ENCODE measurements at places on chromosomes 7 and 10.

DNA sequence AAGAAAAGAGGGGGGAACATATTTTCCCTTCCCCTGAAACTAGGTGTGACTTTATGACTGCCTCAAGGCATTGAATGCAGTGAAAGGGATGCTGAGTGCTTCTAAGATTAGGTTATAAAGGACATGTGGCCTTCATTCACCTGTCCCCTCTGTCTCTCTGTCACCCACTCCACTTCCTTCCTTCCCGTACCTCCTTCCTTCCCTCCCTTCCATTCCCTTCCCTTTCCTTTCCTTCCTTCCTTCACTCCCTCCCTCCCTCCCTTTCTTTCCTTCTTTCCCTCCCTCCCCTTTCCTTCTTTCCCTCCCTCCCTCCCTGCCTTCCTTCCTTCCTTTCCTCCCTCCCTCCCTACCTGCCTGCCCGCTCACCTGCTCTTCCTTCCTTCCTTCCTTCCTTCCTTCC, 4.5 kb upstream of the ZKSCAN1 start:
- no peak for DNase-seq

- peak; percentile 95 for DNase-seq
Observed at GRCh38 chr10:83274088-83274487, 865.2 kb upstream of the GHITM start.

DNA sequence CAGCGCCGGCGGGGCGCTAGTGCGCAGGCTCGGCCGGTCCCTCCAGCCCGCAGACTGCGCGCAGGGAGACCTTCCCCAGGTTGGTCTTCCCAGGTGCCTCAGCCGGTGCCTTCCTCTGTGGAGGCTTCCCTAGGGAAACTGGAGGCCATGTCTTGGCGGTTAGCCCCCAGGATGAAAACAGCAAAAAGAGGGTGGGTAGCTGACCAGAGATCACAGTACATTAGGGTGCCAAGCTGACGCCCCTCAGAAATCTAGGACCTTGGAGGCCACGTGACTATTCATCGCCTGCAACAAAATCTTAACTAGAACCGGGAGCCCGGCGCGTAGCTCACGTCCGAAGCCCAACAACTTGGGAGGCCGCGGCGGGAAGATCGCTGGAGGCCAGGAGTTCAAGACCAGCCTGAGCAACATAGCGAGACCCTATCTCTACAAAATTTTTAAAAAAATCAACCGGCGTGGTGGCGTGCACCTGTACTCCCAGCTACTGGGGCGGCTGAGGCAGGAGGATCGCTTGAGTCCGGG, 327 bp upstream of the FIS1 start:
- DNase-seq = peak; percentile 98

DNA sequence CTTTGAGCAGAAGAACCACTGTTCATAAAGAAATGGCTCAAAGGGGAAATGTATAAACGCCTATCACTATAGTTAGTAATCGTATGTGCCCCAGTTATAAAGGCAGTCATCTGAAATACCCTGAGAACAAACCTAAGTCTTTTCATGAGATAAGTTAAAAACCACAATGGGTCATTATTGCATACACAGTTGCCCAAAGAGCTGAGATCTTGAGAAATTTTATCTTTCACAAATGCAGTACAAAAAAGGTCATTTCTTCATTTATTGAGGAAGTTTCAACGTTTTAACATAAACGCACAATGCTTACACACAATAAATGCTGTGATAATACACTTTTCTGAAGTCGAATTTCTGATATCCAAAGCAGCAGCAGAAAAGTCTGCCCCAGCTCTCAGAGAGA, 114.4 kb downstream of the MICU1 start:
- DNase-seq = no peak

DNA sequence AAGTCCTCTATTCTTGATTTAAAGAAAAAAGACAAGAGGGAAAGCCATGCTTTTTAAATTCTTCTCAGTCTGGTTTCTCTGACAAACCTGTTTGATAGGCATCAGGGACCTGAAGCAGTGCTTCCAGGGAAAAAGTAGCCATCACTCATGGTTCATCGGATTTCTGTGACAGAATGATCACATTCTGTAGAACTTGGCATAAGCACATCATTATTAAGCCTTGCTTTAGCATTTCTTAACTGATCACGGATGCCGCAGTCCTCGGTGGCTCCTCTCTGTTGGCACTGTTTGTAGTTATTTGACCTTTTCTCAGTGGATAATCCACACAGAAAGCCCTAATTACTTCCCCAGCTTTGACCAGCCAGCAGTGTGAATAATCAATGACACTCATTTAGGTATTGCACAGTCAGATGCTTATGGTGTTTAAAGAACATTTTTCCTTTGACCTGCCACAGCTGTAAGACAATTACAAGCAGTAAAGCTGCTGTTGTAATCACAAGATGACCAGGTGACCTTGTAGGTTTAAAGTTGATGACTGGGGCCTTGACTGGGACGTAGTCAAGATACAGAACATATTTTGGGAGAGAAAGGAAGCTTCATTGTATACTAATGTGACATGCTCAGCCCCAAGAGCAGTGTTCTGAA, 64.4 kb upstream of the SKAP2 start:
- no peak for DNase-seq

- DNase-seq = no peak
Observed at GRCh38 chr10:60985951-60986350, 42.0 kb upstream of the RHOBTB1 start.

DNA sequence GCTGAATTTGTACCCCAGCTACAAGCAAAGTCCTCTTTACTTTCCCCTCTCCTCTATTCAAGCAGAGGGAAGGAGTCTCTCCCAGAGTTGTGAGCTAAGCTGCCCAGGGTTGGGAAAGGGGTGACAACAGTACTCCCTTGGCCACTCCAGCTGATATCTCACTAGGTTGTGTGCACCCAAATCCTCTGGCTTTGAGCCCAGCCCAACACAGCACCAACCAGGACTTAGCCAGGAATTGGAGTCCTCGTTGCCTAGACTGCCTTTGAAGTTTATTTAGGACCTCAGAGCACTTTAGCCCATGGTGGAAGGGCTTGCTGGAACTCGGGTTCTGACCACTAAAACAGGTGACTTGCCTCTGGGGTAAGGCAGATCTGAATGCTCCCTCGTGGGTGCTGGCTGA, 35.7 kb upstream of the DYNC1I1 start:
- DNase-seq = no peak

GRCh38 chr10:126387931-126388911, at the start of gene ADAM12:
TSS of gene ADAM12 (minus strand) at chr10:126388477. CDS start at chr10:126388145, 332 bp downstream.
- peak; percentile 41 for DNase-seq

DNA sequence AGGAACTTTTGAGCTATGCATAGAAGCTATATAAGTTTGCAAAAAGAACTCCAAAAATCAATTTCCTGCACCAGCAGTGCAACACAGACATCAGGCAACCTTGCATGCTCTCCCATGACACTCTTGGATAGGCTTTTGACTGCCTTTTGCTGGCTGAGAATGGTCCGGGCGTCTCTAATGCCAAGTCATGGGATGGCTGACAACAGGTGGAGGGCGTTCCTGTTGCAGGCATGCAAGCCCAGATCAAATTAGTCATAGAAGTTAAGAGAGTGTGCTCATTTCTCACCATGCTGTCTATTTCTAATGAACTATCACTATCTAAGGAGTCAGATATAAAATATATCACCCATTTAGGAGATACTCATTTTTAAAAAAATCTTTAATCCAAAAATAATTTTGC, 8.4 kb downstream of the PLCE1 start:
- no peak for DNase-seq

DNA sequence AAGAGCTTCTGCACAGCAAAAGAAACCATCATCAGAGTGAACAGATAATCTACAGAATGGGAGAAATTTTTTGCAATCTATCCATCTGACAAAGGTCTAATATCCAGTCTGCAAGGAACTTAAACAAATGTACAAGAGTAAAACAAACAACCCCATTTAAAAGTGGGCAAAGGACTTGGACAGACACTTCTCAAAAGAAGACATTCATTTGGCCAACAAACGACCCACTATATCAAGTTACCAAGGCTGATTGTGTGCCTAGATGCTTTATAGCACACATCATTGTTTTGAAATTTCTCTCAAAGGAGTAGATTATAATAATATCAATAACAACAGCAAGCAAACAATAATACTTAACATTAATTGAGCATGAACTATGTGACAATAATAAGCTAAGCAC, 117.1 kb downstream of the TFPI2 start:
- no peak for DNase-seq

GRCh38 chr7:110209884-110210283, 881.0 kb upstream of the LRRN3 start:
- DNase-seq = no peak

GRCh38 chr7:1667566-1668395, 2.3 kb upstream of the ELFN1 start:
- peak; percentile 52 for DNase-seq

DNA sequence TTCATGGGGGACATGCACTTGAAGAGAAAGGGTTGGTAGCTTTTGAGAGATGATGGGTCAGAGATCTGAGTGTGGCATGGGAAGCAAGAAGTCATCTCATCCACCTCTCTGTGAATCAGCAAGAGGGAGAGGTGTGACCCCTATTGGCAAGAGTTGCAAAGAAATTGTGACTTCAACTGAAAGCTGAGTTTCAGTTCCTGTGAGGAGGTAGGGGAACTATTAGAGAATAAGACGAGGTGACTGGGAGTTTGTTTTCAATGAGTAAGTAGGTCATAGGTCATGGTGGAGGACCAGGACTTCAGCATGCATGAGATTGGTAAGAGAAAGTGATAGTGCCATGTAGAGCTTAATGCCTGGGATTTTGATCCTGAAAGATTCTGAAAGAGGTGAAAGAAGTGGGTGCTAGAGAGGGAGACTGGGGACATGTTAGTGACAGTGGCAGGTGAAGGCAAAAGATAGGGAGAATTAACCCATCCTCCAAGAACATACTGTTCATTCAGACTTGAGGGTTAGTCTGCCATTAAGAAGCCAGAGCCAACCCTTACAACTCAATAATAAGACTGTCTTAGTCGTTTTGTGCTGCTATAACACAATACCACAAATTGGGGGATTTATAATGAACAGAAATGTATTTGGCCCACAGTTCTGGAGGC, 75.5 kb upstream of the CAPZA2 start:
- peak; percentile 47 for DNase-seq

All from NCI-H69 (cell line).